Dorsolateral prefrontal cortex (tissue), 122 donors: ENCODE measurements at places on chromosomes 3 and 15.

DNA sequence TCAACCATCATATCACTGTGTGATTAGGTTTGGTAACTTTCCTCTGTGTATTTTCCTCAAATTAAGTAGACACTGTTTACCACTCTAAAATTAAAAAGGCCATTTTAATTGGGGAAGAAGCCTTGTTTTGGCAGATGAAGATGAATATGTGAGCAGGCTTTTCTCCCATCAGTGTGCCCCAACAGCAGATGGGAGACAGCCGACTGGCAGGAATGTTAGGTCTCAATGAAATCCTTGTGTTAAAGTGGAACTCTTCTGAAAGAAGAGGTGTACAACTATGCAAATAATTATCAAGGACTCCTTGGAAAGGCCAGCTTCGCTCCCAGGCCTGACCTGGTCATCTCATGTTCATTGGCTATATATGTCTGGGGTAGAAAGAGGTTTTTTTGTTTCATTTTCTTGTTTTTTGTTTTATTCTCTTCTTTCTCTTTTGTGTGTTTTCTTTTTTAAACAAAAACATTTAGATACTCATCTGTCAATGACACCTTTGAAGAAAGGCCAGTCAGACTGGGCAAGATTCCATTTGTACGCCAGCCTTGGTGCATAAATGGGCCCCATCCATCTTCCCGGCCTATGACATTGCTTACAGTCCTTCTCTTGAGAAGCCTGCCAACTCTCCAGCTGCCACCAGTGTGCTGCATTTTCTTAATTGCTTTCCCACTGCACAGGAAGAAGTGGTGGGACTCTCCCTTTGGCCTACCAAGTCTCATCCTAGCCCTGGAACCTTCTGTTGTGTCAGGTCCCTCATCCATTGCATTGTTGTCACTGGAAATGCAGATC is 25.8 kb downstream of the LRTM1 start:
- no peak for DNase-seq

- no peak for DNase-seq
These were observed 69.7 kb downstream of the FMN1 start for GRCh38 chr15:33124811-33125210.

DNA sequence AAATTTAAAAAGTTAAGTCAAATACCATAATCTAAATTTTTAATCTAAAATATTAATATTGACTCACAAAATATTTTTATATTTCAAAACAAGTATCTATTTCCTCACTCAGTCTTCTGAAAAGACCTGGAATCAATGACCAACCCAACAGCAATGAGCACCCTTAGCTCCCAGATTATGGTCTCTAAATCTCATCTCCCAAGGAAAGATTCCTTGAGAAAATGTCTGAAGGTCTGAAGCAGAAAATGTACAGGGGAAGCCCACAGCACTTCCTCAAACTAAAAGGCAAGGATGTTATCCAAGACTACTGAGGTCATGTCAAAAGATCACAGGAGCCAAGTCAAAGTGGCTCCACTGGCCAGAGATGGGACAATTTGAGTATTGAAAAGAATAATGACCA is 51.0 kb upstream of the SLCO2A1 start:
- no peak for DNase-seq

DNA sequence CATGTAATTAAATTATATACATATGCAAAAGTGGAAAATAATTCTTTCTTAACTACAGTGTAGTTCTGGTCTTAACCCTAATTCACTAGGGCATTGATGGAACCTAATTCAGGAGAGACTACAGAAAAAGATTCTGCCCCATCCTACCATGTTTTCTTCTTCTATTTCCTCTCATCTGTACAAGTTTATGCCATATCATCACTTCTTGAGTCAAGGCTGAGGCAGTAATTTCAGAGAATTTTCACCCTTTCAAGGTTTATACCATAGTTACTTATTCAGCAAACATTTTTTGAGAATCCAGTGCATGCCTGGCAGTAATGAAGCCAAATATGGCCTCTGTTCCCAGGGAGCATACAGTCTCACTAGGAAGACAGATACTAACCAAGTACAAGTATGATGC is 33.4 kb downstream of the SHOX2 start:
- no peak for DNase-seq

DNA sequence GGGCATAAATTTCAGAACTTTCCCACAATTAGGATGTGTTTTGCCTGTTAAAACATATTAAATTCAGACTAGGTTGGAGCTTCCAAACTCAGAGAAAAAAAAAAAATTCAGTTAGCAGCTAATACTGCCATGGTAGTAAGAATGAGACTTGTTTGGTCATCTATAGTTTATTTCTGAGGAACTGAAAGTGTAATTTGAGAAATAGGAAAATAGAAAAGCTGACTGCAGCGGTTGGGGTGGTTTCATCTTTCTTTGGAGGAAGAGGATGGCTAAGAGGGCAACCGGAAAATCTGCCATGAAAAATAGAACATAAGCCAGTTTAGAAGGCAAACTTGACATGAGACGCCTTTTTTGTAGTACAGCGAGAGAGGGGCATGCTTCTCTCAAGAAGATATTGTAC is 371.2 kb upstream of the ROBO2 start:
- DNase-seq = no peak

DNA sequence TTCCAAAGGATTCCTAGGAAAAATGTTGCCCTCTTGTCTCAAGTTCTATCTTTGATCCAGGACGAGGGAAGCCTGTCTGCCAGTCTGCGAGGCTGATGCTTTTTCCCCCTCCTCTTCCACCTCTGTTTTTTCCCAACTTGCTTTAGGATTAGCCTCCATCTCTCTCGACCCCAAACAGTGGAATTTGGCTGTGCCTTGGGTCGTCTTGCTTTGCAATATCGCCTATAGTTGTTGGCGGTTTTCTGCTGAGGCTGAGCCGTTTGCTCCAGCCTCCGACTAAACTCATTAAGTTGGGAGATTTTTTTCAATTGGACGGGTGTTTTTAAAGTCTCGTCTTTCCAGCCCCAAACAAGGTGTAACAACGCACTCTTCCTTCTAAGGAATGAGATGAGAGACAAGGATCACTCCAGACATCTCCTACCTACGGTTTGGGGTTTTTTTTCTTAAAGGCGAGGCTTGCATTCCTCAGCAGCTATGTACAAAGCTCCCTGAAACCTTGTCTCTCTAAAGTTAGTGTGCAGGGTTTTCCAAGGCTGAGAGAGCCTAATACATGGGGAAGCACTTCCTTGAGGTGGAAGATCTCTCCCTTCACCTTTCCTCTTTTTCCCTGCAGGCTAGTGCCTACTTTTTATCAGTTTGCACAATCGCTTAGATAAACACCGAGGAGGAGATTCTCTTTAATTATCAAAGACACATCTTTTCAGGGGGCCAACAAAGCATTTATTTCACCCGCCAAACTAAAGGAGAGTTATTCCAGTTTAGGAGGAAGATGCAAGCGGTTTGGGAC is 4.8 kb upstream of the NR2F2 start:
- DNase-seq = no peak

- no peak for DNase-seq
These were observed 25.8 kb upstream of the ALDH1A3 start for GRCh38 chr15:100853676-100854440.

- peak; percentile 63 for DNase-seq
These were observed 17.2 kb upstream of the TIMP4 start for GRCh38 chr3:12175844-12176453.

- no peak for DNase-seq
These were observed 110.2 kb upstream of the UMPS start for GRCh38 chr3:124619887-124620599.

GRCh38 chr3:165839296-165840076 is 2.3 kb upstream of the BCHE start:
- DNase-seq = no peak

GRCh38 chr3:71104121-71104541 is 479.4 kb downstream of the FOXP1 start:
- no peak for DNase-seq

DNA sequence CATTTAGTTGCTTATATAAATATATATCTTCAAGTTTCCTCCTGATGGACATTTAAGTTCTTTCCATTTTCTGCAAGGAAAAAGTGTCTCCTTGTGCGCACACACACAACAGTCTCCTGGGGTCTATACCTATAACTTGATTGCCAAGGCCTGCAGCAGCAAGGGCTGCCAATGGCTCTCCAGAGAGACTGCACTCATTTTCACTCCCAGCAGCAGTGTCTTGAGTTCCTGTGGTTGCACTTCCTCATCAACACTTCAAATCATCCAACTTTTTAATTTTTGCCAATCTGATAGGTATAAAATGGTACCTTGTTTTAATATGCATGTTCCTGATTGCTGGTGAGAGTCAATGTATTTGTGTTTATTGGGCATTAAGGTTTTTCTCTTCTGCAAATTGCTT is 23.1 kb downstream of the TNFAIP8L3 start:
- DNase-seq = no peak

- DNase-seq = no peak
These were observed 44.1 kb upstream of the TBC1D23 start for GRCh38 chr3:100216713-100217112.

DNA sequence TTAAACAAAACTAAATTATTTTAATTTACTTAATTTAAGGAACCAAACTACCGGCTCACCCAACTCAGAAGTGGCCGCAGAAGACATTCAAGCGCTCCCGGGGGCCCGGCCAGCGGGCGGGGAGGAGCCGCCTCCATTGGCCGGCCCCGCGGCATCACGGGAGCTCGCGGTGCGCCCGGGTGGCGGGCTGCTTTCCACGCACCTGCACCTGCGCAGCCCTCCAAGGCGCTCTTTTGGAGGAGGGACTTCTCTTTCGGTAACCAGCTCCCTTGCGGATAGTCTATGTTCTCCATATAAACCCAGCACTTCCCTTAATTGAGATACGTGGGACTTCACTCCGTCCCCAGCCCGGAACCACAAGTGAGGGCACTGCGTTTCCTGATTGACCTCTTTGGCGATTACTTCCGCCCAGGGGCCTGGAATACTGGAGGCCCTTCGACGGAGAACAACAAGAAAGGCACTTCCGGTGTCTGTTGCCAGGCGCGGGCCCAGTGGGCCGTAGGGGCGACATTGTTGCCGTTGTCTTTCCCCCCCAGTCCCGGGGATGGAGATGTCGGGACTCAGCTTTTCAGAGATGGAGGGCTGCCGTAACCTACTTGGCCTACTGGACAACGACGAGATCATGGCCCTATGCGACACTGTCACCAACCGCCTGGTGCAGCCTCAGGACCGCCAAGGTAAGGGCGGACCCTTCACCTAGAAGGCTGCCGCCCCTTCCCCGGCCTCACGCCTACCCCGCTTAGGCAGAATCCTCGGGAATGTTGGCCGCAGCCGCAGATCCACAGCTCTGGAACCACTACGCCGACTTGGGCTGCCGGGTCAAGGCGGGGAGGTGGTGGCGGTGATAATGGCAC is at the start of gene C3orf38:
Gene C3orf38 (plus strand): TSS at position 451 of the 854 bp plus-strand sequence. CDS start 94 bp downstream, at position 545.
- peak; percentile 92 for DNase-seq

- no peak for DNase-seq
These were observed 534.5 kb upstream of the KCNMB2 start for GRCh38 chr3:178001670-178002101.

GRCh38 chr15:34358367-34358766 is 8.6 kb downstream of the LPCAT4 start:
- DNase-seq = no peak

GRCh38 chr3:87161013-87161412 is 66.1 kb upstream of the CHMP2B start:
- no peak for DNase-seq

DNA sequence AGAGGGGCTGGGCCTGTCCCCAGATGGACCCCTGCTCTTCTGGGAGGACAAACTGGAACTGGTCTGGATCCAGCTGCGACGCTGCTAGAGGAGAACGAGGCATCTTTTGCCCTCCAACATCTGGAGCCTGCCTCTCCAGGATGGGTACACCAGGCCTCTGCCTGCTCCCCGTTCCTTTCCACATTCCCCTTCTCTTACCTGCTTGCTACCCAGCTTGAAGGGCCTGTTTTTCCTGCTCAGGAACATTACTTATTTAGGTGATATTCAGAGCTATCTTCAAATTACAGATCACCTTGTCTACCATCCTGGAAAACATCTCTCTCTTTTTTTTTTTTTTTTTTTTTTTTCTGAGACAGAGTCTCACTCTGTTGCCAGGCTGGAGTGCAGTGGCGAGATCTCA is 64.0 kb downstream of the CHRD start:
- DNase-seq = no peak

DNA sequence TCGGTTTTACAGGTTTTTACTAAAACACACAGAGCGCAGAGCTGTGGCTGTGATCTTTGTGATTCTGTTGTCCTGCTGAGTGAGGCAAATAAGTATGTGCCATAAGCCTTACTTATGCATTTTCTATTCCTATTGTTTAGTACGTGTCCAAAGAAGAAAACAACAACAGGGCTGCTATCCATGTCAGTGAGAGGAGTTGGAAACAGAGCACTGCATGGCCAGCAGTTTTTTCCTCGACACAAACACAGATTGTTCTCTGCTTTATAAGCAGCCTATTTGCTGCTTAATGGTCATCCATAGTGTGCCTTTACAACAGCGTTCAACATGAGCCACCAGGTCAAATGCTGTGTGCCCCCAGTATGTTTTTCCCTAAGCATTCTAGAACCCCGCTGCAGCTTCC is 79.8 kb downstream of the SHQ1 start:
- no peak for DNase-seq

- DNase-seq = peak; percentile 54
These were observed 14.1 kb upstream of the CXCR6 start for GRCh38 chr3:45929042-45929679.

DNA sequence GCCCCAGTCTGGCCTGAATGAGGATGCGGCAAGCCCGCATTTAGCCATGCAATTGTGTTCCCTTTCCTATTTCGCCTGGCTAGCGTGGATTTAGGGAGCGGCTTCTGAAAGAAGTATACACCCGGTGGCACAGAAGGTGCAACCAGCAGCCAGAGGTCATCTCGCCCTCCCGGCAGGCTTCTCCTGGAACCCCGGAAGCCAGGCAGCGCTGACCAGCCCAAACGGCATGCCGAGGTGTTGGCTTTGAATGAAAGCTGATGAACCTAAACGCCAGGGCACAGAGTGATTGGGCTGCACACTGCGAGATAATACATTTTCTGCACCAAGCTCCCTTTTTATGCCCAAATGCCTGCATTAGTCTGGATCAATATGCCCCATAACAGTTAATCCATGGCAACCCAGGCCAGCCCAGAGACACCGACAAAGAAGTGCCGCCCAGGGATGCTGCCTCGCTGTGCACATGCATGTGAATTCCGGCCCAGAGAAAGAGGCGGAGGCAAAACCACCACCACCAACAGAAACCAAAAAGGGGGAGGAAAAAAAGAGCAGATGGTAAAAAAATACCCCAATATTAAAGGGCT is 1.4 kb downstream of the SRGAP3 start:
- DNase-seq = no peak

DNA sequence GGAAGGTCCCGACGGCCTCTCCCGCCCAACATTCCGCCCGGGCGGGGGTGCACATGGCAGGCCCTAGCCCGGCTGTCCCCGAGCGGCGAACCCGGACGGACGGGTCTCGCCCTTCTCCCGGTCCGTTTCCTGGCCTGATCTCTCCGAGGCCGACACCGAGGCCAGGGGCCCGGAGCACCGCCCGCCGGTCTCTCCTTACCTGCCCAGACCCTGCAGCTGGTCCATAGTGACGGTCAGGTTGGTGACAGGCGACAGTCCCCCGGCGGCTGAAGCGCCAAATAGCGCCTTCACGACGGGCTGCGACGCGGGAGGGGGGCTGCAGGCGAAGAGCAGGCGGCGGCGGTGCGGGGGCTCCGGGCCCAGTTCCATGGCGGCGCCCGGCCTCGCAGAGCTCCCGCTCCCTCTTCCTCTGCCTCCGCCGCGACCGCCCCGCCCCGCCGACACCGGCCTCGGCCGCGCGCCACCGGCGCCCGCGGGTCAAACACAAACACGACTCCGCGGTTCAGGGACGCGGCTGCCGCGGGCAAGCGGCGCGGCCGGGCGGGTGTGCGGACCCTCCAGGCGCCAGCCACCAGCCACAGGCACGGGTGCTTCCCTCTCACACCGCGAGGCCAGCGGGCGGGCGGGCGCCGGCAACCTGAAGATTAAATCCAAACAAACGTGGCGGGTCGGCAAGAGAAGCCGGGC is 495 bp downstream of the CDC25A start:
- no peak for DNase-seq
